ENCODE measurements at places on chromosomes 16 and 17. TPM values are rescaled to one million over a fixed set of nuclear protein-coding genes. Genes with fewer than 3 reads are reported as not detected.

The SYCE1L gene
- 3.9 TPM for total RNA-seq

The OSGIN1 gene
- total RNA-seq: 20.8 TPM

The HID1 gene
- 22.9 TPM for total RNA-seq

The FBF1 gene
- 49.7 TPM for total RNA-seq

The KRT20 gene
- total RNA-seq: not detected

The KRT36 gene
- total RNA-seq: not detected

The CACNA1H gene
- total RNA-seq: 8.6 TPM

The ERAL1 gene
- 32.2 TPM for total RNA-seq

The PRCD gene
- total RNA-seq: 8.3 TPM

The STH gene
- not detected for total RNA-seq

The DVL2 gene
- 47.0 TPM for total RNA-seq

The SNX20 gene
- 0.78 TPM for total RNA-seq

The PRSS33 gene
- not detected for total RNA-seq

The PERCC1 gene
- not detected for total RNA-seq

Measured in thyroid gland (tissue), 4 donors.